ENCODE measurements at places on chromosomes 7 and 10.

DNA sequence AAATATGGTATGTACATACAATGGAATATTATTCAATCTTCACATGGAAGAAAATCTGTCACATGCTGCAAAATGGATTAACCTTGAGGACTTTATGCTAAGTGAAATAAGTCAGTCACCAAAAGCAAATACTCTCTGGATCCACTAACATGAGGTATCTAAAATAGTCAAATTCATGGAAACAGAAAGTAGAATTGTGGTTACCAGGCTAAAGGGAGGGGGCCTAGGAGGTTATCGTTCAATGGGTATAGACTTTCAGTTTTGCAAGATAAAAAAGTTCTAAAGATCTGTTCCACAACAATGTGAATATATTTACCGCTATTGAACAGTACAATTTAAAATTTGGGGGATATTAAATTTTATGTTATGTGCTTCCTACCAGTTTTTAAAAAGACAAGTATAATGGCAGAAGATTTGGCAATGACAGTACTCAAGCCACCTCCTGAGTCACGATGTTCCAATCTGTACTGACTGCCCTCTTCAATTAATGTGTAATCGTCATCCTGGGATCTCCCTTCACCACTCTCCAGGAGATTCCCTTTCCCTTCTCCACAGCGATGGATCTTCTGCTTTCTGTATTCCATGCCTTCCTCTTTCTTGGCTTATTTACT lies 32.3 kb upstream of the IL6 start:
- DNase-seq = peak; percentile 31

DNA sequence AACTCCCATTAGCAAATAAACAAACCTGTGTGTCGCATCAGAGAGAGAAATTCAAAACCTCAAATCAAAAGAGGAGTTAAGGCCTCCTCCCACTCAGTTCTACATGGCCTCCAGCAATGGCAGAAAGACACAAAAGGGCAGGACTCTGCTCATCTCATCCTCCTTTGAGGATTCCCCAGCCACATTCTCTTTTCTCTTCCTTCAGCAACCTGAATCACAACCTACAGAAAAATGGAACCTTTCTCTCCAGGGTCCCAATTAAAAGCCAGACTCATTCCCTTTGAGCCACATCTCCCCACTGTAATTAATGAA lies 7.9 kb downstream of the OSBPL3 start:
- no peak for DNase-seq

DNA sequence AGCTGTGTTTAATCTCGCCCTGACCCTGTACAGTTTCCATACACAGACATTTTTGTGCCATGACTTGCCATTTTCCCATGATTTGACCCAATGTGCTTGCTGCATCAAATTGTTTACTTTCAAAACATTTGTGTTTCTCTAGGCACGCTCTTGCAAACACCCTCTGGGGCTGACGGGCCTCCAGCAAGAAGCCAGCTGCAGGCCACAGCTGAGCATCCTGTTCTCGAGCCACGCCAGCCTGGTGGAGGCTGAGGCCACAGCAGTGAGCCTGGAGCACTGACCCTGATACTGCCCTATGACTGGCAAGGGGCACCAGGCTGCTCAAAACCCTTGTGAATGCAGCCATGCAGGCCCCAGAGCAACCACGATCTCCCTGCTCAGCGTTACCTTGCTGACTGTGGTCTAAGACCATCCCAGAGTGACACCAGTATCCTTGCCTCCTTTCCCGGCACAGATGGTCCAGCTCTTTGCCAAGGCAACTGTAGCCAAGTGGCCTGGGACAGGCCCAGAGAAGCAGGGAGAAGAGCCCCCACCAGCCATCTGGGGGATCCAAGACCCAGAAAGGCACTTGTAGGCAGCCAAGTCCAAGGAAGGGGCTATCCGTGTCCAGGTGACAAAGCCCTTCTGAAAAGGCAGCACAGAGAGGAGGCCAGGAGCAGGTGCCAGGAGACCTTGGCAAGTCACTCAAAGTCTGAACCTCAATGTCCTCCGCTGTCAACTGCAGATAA lies 78.5 kb downstream of the OAT start:
- DNase-seq = peak; percentile 97

- no peak for DNase-seq
Measured at GRCh38 chr7:142418326-142418725, 160.5 kb upstream of the PRSS58 start.

- DNase-seq = no peak
Measured at GRCh38 chr7:50121286-50121685, 28.2 kb upstream of the ZPBP start.

- no peak for DNase-seq
Measured at GRCh38 chr10:120182431-120182830, 274.6 kb upstream of the PLPP4 start.

- no peak for DNase-seq
Measured at GRCh38 chr7:73778801-73779389, 8.8 kb upstream of the CLDN3 start.

DNA sequence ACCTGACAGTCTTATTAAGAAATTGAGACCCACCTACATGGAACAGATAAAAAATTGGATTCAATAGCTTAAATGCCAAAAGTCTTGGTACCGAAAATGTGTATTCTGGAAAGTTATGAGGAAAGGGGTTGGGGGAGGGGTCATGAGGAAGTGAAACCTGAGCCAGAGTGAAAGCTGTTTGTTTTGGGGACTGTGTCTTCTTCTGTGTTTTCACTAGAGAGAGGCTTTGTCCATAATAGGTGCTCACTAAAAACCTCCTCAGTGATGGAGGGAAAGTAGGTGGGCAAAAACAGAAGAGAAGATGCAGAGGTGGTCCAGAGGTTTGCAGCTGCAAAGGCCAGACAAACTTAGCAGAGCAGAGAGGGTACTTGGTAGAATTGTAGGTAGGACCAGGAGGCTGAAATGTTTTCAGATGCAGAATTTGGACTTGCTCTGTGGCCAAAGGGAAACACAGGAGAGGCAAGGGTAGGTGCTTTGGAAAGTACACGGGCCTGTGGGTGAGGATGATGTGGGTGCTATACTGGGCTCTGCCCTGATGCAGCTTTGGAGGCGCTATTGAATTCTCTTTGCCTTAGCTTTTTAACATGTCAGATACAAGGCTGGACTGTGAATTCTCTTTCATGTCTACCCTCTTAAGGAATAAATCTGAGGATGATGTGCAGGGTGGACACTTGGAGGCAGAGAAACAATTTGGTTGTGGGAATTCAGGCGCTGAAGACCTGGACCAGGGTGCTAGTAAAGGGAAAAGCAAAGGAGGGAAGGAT lies 254.6 kb downstream of the PTEN start:
- no peak for DNase-seq

DNA sequence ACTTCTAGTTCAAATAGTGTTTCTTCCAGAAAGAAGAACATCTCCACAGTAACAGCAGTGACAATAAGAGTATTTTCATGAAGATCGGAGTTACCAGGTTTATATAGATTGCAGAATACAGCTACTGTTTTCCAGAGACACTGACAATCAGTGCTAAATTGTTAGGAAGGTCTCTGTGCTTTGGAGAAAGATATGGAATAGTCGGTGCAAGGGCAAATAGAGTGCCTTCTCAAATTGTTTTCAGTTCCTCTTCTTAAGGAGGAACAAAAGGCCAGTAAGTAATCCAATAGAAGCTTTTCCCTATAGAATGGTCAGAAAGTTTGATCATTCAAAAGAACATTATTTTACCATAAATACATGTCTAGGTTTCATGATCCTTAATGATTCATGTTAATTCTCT lies 2.6 kb upstream of the KIAA1217 start:
- no peak for DNase-seq

GRCh38 chr7:138370956-138371355 lies 89.1 kb upstream of the TRIM24 start:
- no peak for DNase-seq

Data from EH (cell line).